Right renal cortex interstitium (tissue), 3 donors: ENCODE measurements at places on chromosomes 3 and 15. TPM values are rescaled to one million over a fixed set of nuclear protein-coding genes. Genes with fewer than 3 reads are reported as not detected.

BFSP2 gene
- polyA plus RNA-seq, result 0.67 TPM

PXK gene
- 27.1 TPM for polyA plus RNA-seq

SCAANT1 gene
- 0.53 TPM for polyA plus RNA-seq

ZNF621 gene
- 23.5 TPM for polyA plus RNA-seq

CLRN1 gene
- not detected for polyA plus RNA-seq

LHFPL4 gene
- polyA plus RNA-seq, result 0.03 TPM

RTP3 gene
- not detected for polyA plus RNA-seq

AHSG gene
- polyA plus RNA-seq, result 0.69 TPM

C3orf85 gene
- 19.4 TPM for polyA plus RNA-seq

UBL7 gene
- 71.4 TPM for polyA plus RNA-seq

FBXL22 gene
- polyA plus RNA-seq, result 1.6 TPM

ACP3 gene
- 68.4 TPM for polyA plus RNA-seq

ALS2CL gene
- polyA plus RNA-seq, result 7.7 TPM

CACNA1D gene
- 7.7 TPM for polyA plus RNA-seq

CLDN18 gene
- polyA plus RNA-seq, result 0.79 TPM

IL17RD gene
- polyA plus RNA-seq, result 45.2 TPM
